ENCODE measurements at places on chromosomes 11 and 22.

- DNase-seq = no peak
These were observed 1.4 kb downstream of the GAL3ST1 start for GRCh38 chr22:30572840-30573593.

GRCh38 chr11:27388001-27388400, 25.0 kb upstream of the CCDC34 start:
- no peak for DNase-seq

GRCh38 chr22:26822313-26822712, 164.9 kb downstream of the MIAT start:
- no peak for DNase-seq

DNA sequence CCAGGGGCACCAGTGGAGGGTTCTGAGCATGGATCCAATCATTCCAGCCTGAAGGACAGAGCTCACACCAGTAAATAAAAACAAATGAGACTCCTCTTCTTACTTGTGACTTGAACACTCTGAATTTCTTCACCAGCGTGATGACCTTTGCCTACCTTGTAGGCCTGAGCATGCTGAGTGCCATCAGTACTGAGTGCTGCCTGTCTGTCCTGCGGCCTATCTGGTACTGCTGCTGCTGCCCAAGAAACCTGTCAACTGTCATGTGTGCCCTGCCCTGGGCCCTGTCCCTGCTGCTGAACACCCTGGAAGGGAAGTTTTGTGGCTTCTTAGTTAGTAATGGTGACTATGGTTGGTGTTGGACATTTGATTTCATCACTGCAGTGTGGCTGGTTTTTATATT, 23.9 kb downstream of the MRGPRX4 start:
- no peak for DNase-seq

GRCh38 chr11:14973621-14974514, 1.7 kb upstream of the CALCA start:
- no peak for DNase-seq

GRCh38 chr11:57560146-57560545, 7.3 kb downstream of the UBE2L6 start:
- DNase-seq = no peak

- DNase-seq = peak; percentile 99
These were observed 581 bp upstream of the AP5B1 start for GRCh38 chr11:65781152-65781961.

- DNase-seq = no peak
These were observed 77.5 kb downstream of the BLID start for GRCh38 chr11:122038543-122038942.

DNA sequence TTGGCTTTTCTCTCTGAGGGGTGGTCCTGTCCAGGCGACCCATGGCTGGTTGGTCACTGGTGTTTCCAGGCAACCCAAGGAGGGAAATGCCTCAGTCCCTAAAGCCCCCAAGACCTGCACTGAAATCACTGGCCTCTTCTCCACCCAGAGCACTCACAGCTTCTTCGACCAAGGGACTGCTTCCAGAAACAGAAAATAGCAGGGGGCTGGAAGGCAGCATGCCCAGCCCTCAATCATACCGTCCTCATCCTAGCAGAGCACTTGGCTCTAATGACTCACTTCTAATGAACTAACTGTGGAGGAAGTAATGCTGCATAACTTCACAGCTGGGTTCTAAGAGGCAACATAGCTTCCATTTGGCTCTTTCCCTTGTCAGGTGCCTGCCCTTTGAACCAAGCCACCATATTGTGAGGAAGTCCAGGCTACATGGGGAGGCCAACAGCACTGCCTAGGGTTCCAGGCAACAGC, 27.6 kb downstream of the DKK3 start:
- no peak for DNase-seq

- DNase-seq = peak; percentile 45
These were observed 8.2 kb upstream of the MAFF start for GRCh38 chr22:38193580-38193979.

GRCh38 chr11:94139416-94139815, 10.8 kb downstream of the PANX1 start:
- no peak for DNase-seq

GRCh38 chr11:104327861-104328511, 164.0 kb upstream of the PDGFD start:
- peak; percentile 83 for DNase-seq

GRCh38 chr11:42175203-42175602, 715.8 kb upstream of the LRRC4C start:
- no peak for DNase-seq

DNA sequence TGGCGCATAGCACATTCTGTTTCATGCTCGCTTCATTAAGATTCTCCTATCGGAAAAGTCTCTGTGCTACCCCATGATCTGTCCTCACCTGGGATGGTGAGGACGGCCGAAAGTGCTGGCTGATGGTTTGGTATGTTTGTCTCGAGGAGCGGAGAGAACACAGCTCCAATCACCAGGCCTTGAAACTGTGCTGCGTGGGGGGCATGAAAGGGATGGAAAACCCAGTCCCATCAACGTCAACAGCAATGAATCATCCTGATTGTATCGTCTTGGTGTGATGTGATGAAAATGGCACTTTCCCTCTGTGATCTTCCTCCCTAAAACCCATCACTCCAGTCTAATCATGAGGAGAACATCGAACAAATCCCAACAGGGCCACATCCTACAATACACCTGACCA, 8.4 kb downstream of the FXYD6 start:
- DNase-seq = no peak

- DNase-seq = no peak
These were observed 125.4 kb upstream of the HSD17B12 start for GRCh38 chr11:43555186-43555585.

- peak; percentile 46 for DNase-seq
These were observed 36.5 kb downstream of the PRDM11 start for GRCh38 chr11:45182902-45183301.

- DNase-seq = no peak
These were observed 273.7 kb upstream of the KIRREL3 start for GRCh38 chr11:127274328-127274676.

- no peak for DNase-seq
These were observed 257.5 kb upstream of the MTNR1B start for GRCh38 chr11:92711926-92712325.

GRCh38 chr22:24183321-24184031, 2.2 kb downstream of the SUSD2 start:
- DNase-seq = no peak

- DNase-seq = no peak
These were observed 74.1 kb downstream of the TRIM29 start for GRCh38 chr11:120063686-120064340.

DNA sequence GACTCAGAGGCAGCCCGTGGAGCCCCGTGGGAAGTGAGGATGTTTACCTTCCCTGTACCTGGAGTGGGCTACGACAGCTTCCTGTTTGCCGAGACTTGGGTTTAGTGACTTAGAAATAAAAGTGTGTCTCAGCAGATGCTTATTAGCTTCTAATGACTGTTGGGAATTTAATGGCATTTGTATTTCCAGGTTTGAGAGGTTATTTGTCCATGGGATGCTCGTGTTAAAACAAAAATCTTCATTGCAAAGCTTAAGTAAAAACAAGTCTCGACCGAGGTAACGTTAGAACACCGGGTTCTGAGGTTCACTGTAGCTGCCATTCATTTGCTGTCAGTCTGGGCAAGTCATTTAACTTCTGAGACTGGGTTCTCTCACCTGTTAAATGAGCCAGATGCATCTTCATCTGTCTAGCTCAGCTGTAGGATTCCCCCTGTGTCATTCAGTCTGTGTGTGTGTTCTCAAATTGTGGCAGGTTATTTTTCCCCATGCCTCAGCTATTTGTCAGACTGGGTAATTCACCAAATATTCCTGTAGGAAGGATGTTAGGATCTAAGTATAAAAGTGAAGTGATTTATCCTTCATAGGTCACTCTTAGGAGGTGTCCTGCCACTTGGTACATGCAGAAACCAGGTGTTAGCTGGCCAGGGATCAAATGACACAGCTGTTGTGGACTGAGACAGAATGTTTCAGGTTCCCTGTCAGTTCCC, 791 bp downstream of the EI24 start:
- DNase-seq = peak; percentile 30

- DNase-seq = peak; percentile 55
These were observed 59.0 kb downstream of the PPP2R1B start for GRCh38 chr11:111707039-111707690.

DNA sequence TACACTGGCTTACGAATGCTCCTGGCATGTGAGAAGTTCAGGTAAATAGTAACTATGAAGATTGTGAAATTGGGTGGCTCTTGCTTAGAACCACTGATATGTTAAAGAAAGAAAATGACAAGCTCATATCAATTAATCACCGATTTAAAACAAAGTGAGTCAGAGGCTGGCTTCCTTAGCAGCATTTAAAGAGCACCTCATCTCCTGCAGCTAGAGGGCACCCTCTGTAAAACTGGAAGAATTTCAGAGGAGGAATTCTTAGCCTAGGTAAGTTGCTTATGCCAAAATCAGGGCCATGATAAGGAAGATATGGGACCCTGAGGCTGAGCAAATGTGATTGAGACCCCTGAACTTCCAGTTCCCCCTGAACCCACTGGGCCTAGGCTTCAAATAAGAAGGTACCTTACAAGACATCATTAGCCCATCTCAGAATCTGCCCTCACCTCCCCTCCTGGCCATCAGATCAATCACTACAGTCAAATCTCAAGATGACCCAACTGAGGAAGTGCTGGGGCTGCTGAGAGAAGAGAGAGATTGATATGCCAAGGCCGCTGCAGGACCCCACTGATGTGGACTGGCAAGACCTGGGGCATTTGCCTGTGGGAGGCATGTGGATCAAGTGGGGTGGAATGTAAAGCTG, 8.6 kb upstream of the CD3E start:
- peak; percentile 37 for DNase-seq

DNA sequence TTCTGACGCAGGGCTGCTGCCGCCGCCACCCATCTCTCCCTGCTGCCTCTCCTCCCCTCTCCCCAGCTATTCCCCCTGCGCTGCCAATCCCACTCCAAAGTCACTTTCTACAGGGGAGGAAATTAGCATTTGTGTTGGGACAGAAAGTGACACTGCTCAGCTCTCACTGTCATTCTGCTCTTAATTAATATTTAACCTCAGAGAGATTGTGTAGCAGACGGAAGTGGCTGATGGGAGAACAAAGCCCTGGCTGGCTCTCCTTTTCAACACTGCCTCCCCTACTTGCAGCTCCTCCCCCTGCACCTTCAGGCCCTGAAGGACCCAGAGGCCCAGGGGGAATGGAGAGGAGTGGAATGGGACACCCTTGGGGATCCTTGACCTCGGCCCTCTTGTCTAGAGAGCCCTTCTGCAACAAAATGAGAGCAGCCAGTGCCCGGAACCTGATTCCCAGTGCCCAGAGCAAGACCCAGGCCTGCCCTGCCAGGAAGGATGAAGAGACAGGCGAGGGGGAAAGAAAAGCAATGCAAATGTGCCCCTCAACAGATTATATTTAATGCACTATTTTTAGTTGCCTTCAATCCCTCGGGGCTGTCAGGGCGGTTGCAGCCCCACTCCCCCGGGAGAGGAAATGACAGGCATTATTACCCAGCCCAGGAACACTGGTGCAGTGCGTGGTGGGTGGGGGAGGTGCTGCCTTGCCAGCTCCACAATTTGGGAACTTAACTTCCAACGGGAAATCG, 14.6 kb upstream of the NRGN start:
- DNase-seq = no peak

GRCh38 chr11:93054881-93055280, 85.4 kb downstream of the MTNR1B start:
- peak; percentile 56 for DNase-seq

DNA sequence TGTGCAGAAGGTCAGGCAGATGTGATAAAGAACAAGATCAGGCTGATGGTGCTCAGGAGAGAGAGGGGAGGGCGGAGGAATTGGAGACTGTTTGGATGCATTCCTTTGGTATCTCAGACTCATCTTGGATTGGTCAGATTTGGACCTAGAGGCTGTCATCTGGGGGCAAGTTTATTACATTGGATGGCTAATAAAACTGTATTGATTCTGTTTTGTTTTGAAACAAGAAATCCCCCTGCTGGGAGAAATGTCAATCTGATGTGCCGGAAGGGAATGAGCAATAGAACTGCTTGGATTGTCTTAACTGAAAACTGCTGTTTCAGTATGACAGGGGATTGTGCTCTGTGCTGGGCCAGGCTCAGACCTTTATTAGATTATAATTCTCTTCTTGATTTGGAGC, 25.5 kb upstream of the CCDC90B start:
- DNase-seq = peak; percentile 41

- no peak for DNase-seq
These were observed 24.5 kb downstream of the RTL6 start for GRCh38 chr22:44473580-44473979.

DNA sequence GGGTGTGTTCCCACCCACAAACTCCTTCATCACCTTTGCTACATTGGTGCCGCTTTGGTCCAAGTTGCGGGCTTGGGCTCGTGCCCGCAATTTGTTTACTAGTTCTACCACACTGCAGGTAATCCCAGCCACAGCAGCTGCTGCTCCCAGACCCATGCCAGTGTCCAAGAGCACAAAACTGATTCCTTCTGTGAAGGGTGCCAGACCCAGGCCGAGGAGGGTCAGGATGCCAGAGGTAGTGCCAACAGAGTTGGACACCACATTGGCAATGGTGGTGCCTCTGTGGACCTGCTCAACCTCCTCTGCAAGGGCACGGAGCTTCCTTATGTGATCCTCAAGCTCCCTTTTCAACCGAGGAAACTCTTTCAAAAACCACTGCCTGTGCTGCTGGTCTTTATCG, 11.5 kb downstream of the APOL2 start:
- DNase-seq = no peak

DNA sequence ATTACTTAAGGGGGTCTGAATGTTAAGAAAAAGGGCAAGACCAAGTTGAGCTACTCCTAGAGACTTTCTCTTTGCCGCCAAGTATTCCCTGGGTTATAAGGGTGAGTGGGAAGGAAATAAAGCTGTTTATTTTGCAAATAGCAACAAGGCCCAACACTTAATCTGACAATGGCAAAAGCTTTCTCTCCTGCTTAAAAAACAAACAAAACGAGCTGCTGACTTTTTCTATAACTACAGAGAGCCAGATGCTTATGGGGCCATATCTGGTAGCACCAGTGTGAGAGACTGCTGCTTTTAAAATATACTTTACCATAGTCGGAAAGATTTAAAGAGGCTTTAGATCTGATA, 2.3 kb upstream of the KDM2A start:
- DNase-seq = no peak

DNA sequence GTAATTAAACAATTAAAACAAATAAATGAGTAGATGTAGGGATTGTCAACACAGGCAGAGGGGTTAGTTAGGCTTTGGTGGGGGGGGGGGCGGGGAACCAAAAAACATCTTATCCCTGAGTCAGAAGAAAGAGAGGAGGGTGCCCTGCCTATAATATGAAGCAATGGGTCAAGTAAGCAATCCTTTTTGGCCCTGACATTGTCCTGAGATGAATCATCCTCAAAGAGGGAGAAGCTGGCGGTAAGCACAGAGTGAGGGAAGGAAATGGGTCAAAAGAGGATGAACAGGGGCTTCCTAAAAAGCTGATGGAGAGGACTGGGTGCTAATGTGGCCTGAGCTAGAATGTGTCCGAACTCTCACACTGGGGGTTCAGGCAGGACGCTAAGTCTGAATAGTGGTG, 4.7 kb downstream of the OLFML1 start:
- DNase-seq = peak; percentile 75
